ENCODE measurements at places on chromosomes 11 and 22. TPM values are rescaled to one million over a fixed set of nuclear protein-coding genes. Genes with fewer than 3 reads are reported as not detected.

ARHGEF17 gene
- total RNA-seq: 14.4 TPM

OR4D5 gene
- 0.81 TPM for total RNA-seq

CARNS1 gene
- total RNA-seq: 2.5 TPM

GRCh38 chr22:50323900-50324299, 2.9 kb downstream of the DENND6B start:
- DNase-seq: no peak

- DNase-seq: no peak
These were observed 344.4 kb upstream of the CADM1 start for GRCh38 chr11:115848611-115849010.

GRCh38 chr11:94089341-94089740, 39.3 kb upstream of the PANX1 start:
- DNase-seq: no peak

DNA sequence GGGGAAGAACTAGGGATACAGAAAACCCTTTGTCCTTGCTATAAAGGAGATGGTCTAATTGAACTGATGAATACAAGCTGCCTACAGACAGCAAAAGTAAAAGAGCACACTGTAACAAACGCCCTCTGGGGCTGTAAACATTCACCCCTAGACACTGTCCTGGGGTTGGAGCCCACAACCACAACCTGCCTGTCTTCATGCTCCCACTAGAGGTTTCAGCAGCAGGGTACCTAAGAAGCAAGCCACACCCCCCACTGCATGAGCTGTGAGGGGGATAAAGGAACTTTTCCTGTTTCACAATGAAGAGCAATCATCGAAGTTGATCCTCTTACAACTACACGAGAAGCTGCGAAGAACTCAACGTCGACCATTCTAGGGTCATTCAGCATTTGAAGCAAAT, 90.5 kb upstream of the LUZP2 start:
- no peak for DNase-seq

GRCh38 chr11:33225371-33225770, 31.8 kb upstream of the HIPK3 start:
- DNase-seq: no peak
